ENCODE measurements at places on chromosomes 12 and 14.

DNA sequence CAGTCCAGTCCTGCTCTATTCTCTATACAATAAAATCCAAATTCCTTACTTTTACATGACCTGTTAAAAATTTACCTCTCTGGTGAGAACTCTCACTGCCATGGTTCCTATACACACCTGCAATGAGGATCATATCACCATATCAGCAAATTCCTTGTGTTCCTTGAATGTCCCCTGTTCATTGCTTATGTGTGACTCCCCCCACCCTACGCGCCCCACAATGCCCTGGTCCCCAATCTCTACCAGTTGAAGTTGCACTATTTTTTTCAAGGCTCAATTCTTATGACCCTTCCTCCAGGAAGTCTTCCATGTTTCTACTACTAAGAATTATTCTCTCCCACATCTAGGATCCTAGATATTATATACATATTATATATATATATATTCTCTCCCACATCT, 82.2 kb upstream of the NEDD1 start:
- no peak for DNase-seq

- DNase-seq, result peak; percentile 50
Observed at GRCh38 chr12:25417071-25417470, 136.0 kb downstream of the LMNTD1 start.

GRCh38 chr12:81400024-81400423, 322.1 kb downstream of the ACSS3 start:
- DNase-seq, result no peak

DNA sequence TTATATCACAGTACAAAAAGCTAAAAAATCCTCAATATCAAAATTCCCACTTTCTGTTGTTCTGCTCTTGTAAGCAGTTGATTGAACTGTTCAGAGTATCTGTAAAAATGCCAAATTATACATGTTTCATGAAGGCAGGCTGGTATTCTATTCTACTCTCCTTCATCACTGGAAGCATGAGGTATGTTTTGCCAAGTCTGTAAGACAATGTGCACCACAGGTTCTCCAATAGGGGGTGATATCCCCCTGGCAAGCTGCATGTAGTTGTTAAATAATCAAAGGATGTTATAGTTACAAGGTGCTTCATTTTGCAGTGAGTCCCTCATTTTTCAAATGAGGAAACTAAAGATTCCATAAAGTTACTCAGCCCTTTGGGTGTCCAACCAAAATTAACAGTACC, 15.1 kb upstream of the NEK9 start:
- DNase-seq, result peak; percentile 32

- no peak for DNase-seq
Observed at GRCh38 chr14:35147711-35148110, 25.4 kb downstream of the PRORP start.

DNA sequence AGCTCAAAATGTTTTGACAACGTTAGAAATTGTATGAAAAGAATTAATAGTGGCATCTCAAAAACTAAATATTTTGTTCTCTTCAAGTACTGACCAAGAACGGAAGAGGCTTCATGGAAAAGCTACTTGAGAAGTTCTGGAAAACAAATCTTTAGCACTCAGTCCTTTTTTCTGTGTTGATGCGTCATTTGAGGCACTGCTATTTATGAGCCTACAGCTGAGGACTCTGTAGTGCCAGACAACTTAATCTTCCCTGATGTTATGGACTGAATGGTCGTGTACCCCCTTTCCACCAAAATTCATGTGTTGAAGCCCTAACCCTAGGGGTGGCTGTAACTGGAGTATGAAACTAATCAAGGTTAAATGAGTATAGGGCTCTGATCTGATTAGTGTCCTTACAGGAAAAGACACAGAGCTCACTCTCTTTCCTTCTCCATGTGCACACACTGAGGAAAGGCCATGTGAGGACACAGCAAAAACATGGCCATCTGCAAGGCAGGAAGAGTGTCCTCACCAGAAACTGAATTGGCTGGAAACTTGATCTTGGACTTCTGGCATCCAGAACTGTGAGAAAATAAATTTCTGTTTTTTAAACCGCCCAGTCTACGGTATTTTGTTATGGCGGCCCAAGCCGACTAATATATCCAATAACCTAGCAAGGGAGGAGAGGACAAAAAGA, 337.0 kb upstream of the CLEC14A start:
- no peak for DNase-seq

- no peak for DNase-seq
Observed at GRCh38 chr14:102461490-102462338, 47.9 kb downstream of the ANKRD9 start.

DNA sequence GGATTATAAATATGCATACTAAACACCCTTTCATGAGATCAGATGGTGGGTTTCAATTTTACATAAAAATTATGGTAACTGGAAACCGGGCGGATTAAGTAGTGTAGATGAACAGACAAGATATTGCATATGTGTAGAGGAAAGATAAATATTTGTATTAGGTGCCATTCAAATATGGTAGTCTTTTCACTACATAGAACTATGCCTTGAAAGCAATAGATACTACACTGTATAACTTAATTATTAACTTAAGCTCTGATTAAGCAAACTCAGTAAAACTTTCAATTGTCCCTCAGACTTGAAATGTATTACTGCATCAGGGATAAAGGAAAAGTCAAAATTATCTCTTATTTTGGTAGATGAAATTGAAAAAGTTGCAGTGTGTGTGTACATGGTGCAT, 1.9 kb downstream of the PTPN21 start:
- DNase-seq, result no peak

- no peak for DNase-seq
Observed at GRCh38 chr12:96513166-96513565, 23.8 kb downstream of the CFAP54 start.

- no peak for DNase-seq
Observed at GRCh38 chr12:31250179-31250578, 75.8 kb downstream of the SINHCAF start.

- no peak for DNase-seq
Observed at GRCh38 chr14:77157740-77158139, 16.1 kb upstream of the ZDHHC22 start.

GRCh38 chr12:70091021-70091521, 152.2 kb upstream of the CNOT2 start:
- DNase-seq, result no peak

GRCh38 chr12:48795550-48796455, 6.9 kb upstream of the ADCY6 start:
- DNase-seq, result peak; percentile 77

DNA sequence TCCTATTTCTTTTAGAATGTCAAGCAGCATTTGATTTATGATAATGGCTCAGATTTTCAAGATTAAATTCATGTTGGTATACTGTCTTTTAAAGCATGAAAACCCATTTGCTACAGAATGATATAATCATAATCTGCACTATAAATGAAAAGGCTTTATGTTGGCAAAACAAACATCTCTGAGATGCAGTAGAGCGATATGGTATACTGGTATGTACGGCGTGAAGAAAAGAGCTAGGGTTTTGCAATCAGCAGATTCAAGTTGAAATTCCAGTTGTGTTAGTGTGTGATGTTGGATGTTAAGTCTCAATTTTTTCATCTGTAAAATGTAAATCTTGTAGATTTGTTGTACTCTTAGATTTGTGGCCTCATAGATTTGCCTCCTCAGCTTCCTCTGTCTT, 53.2 kb upstream of the DYRK2 start:
- no peak for DNase-seq

DNA sequence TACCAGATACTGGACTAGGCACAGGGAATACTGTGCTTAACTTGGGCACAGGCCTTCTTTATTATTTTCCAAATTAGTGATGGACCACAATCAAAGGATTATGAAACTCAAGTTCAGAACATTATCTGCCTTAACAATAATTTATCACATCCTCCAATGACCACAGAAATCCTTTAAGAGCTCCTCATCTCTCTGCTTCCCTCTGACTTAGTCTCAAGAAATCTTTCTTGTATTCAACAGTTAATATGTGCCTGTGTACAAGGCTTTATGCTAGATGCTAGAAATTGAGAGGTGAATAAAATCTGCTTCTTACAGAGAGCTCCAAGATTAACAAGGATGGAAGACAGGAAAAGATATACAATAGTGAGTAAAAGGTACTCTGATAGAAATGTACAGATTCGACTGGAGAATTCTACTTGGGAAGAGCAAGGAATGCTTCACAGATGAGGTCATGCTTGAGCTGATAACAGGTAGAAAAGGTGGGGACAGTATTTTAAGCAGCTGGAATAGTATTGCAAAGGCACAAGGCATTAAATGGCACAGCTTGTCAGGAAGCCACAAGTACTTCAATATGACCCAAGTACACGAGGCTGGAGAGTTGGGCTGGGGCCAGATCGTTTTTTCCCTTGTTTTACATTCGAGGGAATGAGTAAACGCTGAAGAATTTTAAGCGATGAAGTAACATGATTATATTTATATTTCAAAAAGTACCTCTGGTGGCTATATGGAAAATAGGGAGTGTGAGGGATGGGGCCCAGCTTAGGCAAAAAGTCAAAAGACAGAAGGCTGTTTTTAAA, 55.1 kb upstream of the ARID2 start:
- DNase-seq, result peak; percentile 84

- DNase-seq, result no peak
Observed at GRCh38 chr14:103854822-103855733, 7.7 kb upstream of the PPP1R13B start.

GRCh38 chr14:71202881-71203280, 295.6 kb downstream of the PCNX1 start:
- DNase-seq, result peak; percentile 58

- DNase-seq, result peak; percentile 75
Observed at GRCh38 chr12:65229441-65229840, 49.0 kb upstream of the MSRB3 start.

- peak; percentile 36 for DNase-seq
Observed at GRCh38 chr14:79543967-79544697, 667.2 kb downstream of the DIO2 start.

DNA sequence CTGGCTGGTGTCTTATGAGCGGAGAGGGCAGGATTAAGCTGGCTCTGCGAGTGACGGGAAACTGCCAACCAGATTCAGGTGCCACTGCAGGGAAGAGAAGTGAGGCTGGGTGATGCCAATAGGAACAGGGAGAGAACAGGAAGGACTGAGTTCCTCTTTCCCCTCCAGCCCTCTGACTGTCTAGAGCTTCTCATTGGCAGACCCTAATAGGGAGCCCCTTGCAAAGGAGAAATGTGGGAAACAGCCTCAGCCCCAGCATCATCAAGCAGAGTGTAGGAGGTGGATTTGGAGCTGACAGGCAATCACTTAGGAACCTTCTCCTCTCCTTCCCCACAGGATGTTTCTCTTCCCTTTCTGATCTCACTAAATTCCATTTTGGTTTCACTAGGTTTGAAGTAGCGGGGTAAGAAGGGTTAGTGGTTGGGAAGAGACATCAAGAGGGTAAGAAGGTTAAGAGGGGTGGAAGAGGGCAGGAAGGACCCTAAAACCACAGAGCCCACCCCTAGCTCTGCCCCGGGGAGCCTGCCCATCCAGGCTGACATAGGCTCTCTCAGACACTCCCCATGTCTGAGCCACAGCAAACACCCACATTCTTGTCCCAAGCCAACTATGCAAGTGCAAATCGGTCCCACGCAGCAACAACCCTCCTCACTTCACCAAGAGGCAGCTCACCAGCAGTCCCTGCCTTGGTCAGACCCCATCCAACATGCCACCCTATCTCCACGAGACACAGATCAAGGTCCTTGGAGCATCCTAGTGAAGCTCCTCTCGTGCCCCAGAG, 111.1 kb downstream of the STAB2 start:
- no peak for DNase-seq

GRCh38 chr14:73878436-73878835, 8.2 kb upstream of the ZNF410 start:
- DNase-seq, result no peak

DNA sequence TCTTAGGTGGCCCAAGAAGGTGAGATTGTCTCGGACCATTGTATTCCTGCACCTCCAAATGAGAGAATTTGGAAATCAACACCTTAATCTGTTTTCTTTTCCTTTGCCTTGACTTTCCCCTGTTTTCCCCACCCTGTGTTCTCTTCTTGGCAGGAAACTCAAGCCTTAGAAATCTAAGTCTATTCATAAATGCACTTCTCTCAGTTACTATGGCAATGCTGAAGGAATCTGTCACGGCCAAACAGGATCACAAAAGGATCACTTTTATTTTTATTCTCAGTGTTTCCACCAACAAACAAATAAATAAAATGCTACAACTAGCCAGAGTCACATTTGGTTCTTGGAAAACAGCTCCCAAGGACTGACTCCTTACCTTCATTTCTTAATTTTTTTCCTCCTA, 270.5 kb downstream of the BCAT1 start:
- no peak for DNase-seq

- DNase-seq, result no peak
Observed at GRCh38 chr12:65567820-65568219, 256.5 kb upstream of the HMGA2 start.

DNA sequence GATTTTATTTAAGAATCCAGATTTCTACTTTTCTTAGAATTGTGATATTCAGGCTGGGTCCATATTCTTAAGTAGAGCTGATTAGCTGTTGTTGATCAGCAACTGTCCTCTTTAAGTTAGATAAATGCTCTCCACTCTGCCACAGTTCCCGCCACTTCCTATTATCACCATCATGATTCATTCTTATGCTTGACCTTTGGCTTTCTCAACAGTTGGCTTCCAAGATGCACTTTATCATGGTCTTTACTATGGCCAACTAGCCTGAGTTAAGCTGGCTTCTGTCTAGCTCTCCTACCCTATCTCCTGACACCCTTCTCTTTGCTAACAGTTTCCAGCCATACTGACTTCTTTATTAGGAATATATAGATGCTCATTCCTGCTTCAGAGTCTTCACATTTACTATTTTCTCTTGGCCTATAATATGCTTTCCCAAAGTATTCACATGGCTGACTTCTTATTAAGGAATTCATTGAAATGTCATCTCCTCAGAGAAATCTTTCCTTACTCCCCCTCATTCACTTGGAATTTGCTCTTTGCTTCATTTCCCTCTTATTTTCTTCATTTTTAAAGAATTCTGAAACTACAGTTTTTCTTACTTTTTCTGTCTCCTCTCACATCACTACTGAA, 149.0 kb upstream of the IGF1 start:
- peak; percentile 73 for DNase-seq

- no peak for DNase-seq
Observed at GRCh38 chr14:57687416-57687815, 178.5 kb downstream of the SLC35F4 start.

DNA sequence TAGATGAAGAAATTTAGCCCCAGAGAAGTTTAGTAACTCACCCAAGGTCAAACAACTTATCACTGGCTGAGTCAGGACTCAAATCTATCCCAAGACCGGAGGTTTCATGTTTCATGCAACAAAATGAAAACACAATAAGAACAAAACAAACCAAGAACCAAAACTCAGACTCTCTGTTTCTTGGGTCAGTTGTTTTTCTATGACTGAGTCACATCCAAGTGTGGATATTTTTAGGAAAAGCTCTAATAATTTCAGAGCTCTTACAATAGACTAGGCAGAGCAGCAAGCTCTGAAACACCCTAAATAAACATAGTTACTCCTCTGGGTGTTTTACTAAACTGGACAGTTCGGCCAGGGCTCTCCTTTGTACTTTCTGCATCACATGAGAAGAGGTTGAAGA, 87.6 kb upstream of the PRB2 start:
- peak; percentile 4 for DNase-seq

DNA sequence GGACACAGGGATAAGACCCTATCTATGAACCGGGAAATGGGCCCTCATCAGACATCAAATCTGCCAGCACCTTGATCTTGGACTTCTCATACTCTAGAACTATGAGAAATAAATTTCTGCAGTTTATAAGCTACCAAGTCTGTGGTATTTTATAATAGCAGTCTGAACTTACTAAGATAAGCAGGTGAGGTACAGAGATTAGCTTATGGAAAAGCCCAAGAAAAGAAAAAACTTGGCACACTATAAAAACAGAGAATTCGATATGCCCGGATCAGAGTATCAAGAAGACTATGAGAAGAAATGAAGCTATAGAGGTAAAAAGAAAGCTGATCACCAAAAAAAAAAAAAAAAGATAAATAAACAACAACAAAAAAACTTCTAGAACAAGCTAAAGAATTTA, 52.6 kb downstream of the EEA1 start:
- no peak for DNase-seq

Data from fibroblast of skin of right biceps (primary cell).